Mucosa of descending colon (tissue), 3 donors: ENCODE measurements at places on chromosomes 11 and 22. TPM values are rescaled to one million over a fixed set of nuclear protein-coding genes. Genes with fewer than 3 reads are reported as not detected.
A peak's percentile ranks its signal among the peaks of the same experiment; 100 is the strongest.

DNA sequence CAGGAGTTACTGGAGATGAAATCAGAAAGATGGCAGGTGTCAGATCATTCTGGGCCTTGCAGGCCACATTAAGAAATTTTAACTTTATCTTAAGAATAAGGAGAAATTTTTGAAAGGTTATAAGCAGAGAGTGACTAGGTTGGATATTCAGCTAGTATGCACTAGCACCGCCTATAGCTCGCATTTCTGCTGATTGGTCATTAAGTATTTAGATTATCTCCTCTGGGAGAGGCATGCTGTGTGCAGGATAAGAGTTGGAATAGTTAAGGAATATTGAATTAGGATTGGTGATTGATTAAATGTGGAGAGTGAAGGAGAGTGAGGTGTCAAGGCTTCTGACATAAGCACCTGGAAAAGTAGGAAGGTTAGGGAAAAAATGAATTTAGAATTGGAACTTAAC lies 100.6 kb downstream of the STIM1 start:
- DNase-seq: no peak

DNA sequence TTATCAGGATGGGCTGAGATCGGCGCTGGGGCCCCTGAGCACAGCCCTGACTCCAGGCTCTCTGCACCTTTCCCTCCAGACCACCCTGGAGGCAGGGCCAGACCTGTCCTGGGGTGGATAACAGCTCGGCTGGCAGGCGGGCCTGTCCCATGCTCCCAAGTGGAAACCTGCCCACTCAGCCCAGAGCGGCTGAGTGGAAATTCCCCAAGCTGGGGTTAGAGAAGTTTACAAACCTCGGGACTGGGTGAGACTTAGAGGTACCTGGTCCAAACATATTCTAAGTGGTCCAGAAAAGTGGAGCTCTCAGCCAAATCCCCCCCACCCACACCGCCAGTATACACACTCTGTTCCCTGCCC lies 4.8 kb upstream of the FXYD2 start:
- DNase-seq: peak; percentile 44

GRCh38 chr11:33389635-33390034 lies 132.5 kb downstream of the HIPK3 start:
- no peak for DNase-seq

The SYCE3 gene
- total RNA-seq: not detected

DNA sequence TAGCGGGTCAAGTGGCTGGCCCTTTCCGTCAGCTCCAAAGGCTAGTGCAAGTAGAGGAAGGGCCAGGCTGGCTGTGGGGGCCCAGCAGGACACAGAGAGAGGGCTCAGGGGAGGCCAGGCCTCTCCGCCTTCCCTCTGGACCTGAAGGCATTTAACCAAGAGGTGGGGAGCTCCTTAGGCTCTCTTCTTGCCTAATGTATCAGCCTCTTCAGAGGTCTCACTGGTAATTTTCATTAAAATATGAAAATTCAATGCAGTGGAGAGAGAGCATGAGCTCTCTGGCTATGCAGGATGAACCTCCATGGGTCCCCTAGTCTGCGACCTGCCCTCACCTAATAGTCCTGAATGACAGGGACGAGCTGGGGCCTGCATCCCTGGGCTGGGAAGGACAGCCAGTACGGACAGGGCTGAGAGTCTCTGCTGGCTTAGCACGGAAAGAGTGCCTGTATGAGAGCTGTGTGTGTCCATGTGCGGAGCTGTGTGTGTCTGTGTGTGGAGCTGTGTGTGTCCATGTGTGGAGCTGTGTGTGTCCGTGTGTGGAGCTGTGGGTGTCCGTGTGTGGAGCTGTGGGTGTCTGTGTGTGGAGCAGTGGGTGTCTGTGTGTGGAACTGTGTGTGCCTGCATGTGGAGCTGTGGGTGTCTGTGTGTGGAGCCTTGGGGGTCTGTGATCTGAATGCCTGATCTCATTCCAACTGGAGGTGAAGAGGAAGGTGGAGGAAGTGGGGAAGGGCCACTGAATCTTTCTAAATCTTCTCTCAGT lies 2.4 kb downstream of the ALX4 start:
- no peak for DNase-seq

- peak; percentile 7 for DNase-seq
These were observed 455.4 kb downstream of the DLG2 start for GRCh38 chr11:85171648-85172257.

- no peak for DNase-seq
These were observed 24.7 kb downstream of the BTBD10 start for GRCh38 chr11:13438291-13438690.

- DNase-seq: no peak
These were observed 298.0 kb upstream of the ZC3H12C start for GRCh38 chr11:109795234-109795633.

DNA sequence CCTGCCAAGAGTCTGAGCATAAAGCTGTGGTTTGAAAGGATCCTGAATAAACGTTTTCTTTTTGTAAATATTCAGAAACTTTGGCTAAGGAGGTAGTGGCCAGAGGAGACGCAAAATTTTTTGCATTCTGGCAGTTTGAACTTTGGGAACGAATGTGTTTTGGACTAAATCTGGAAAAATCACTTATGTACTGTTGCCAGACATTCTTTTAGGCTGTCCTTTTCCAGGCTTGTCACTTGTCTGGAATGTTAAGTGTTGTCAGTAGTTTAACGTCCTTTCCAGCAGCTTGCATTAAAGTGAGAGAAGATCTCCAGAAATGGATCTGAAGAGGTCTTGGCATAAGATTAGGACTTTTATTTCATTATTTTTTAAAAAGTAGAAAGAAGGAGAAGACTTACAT lies 18.5 kb downstream of the SPECC1L start:
- no peak for DNase-seq

- no peak for DNase-seq
These were observed 213.6 kb downstream of the LRRC4C start for GRCh38 chr11:41245704-41246398.

DNA sequence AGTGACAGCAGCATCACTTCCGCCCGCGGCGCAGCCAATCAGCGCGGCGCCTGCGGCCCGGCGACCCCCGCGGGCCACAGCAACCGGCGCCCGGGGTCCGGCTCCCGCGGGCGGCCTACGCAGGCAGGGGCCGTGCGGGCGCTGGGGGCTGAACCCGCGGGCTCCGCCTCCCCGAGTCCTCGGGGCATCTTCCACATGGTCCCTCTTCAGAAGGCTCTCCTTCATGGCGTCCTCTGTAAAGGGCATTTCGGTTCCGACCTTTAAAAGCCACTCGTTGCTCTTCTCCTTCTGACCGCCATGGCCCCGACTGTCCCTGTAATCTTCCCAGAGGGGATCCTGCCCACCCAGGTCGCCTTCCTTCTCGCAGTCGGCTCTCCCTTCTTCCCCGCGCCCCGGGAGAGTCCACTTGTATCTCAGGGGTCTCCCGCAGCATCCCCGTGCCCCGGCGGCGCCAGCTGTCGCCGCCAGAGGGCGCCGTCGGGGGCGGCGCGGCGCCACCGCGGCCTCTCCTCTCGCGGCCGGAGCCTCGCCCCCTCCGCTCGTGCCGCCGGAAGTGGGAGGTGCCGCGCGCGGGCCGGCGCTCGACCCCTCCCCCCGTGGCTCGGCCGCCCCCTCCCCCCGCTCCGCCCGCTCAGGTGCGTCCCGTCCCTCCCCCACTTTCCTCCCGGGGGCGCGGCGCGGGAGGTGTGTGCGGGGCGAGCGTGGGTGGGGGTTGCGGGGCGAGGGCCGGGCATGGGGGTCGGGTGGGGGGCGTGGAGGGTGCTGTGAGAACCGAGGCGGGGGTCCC lies at the start of gene RNF214:
Gene RNF214, plus strand, starts transcription at position 580 of the 787 bp plus-strand sequence. CDS start 1,602 bp downstream, outside the sequence.
- peak; percentile 91 for DNase-seq
